CD4-positive, alpha-beta memory T cell (primary cell): ENCODE measurements at places on chromosomes 3 and 15. TPM values are rescaled to one million over a fixed set of nuclear protein-coding genes. Genes with fewer than 3 reads are reported as not detected.

The AADACL2 gene
- not detected for polyA plus RNA-seq

DNA sequence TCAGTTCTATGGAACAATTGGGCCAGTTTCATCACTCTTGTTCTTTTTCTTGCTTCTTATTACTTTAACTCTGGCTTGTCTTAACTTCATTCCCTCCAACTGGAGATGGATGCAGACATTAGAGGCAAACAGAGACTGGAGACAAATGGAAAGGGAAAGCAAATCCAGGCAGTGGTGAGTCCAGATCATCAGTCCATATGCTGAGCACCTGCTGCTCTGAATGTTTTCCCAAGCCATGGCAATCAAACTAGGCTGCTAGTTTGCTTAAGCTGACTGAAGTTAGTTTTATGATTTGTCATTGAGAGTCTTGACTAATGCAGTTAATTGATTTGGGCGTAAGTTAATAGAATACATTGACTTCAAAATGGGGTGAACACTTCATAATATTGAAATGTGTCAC is 41.0 kb upstream of the TBC1D5 start:
- no peak for DNase-seq

DNA sequence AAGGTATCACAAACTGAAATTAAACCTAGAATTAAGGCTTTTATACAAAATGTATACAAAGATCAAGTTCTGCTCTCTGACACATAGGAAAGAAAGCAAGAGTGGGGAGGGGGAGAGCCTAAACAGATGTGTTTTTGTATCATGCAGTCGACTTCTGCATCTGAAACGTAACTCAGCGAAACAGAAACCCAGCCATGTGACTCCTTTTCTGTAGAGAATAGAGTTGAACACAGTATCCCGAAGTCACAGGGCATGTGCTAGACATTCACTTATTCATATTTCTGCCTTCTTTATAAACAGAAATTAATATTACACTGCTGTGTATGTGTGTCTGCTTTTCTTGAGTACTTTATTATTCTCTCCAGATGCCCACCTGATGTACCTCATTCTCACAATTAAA is 121.0 kb downstream of the PDZRN3 start:
- no peak for DNase-seq

- DNase-seq = no peak
These were observed 340.0 kb downstream of the IL20RB start for GRCh38 chr3:137297770-137298169.

DNA sequence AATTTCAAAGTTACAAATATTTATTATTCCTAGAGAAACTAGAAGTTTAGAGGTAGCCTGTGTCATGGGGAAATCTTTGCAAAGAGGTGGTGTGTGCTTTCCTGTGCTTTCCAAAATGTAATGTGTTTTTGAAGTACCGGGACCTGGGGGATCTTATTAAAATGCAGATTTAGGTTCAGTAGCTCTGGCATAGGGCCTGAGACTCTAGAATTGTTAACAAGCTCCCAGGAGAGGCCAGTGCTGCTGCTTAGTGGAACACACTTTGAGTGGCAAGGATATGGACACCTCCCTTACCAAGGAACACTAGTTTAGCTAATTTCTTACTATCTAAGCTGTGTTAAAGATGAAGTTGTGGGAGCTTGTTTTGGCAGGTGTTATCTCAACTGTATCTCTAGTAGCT is 428.9 kb downstream of the VGLL3 start:
- DNase-seq = no peak

The NEO1 gene
- polyA plus RNA-seq = 1.9 TPM

DNA sequence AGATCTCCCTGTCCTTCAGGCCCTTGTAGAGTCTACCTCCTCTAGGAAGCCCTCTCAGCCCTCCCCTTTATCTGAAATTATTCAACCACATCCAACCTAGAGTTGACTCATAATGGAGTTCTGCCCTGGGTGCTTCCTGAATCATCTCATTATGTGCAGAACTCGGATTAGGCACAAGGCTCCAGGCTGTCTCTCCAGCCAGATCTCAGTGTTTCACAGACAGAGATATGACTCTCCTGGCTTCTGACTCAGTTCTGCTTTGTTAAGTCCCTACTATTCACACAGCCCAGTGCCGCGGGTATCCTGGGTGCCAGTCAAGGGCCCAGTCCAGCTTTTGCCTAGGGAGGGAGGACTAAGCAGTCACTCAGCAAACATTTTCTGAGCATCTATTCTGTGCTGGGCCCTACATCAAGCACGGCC is 9.3 kb downstream of the STRA6 start:
- DNase-seq = no peak

DNA sequence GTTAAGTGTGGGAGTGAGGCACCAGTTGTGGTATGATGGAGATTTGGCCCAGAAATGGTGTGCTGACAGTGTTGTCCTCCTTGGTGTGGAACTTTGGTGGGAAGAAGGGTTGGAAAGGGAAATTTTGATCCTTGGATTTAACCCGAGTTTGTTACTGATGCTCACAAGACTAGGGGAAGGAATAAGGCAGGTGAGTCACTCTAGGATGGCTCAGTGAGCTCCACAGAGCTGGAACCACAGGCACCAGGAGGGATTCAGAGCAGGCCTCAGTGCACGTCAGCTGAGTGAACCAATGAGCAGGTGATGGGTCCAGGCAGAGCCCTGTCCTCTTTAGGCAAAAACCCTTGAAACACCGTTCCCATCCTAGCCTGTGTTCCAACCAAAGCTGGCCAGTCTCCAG is 11.4 kb downstream of the CHRD start:
- no peak for DNase-seq

DNA sequence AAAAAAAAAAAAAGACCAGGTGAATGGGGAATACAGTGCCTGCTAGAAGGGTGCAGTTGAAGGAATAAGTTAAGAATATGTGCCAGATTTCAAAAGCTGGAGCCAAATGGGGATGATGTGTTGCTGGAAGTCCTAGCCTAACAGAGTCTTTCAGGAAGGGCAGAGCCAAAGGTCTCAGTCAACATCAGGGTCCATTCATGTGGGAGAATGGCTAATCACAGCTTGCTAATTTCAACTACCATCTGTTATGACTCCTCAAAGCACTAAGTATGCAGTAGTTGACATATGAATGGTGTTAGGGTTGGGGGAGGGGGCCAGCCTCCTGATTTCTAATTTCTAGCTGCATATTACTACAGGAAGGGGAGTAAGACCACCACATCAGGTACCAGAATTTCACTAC is 4.4 kb downstream of the ZBTB38 start:
- no peak for DNase-seq

The RTP4 gene
- polyA plus RNA-seq = 13.5 TPM

DNA sequence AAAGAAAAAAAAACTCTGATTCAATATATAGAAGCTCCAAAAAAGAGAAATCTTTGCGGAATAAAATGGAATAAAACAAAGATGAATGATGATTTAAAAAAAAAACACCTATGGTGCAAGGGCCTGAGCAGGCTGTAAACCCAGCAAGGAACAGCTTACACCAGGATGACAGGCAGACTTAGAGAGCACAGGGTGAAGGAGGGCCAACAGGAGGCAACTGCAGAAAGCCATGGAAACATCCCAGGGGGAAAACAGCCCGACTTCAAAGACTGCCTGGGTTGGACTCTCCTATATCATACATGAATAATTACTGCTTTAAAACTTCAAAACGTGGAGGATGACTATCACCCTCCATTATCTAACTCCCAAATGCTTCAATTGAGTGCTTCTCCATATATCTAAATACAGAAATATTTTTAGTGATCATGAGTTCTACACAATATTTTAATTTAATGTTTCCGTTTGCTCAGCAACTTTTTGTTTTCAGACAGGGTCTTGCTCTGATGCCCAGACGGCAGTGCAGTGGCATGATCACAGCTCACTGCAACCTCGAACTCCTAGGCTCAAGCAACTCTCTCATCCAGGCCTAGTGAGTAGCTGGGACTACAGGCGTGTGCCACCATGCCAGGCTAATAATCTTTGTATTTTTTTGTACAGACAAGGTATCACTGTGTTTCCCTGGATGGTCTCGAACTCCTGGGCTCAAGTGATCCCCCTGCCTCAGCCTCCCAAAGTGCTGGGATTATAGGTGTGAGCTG is 456.2 kb downstream of the TBL1XR1 start:
- DNase-seq = no peak

The TRIM42 gene
- polyA plus RNA-seq = not detected

- peak; percentile 70 for DNase-seq
These were observed at the start of gene DALRD3 for GRCh38 chr3:49017971-49018706. DALRD3 (minus strand) TSS chr3:49018580; CDS start chr3:49018564, 16 bp downstream.

The GPR149 gene
- polyA plus RNA-seq = not detected

The PIK3CB gene
- 14.4 TPM for polyA plus RNA-seq

The CIDEC gene
- not detected for polyA plus RNA-seq

DNA sequence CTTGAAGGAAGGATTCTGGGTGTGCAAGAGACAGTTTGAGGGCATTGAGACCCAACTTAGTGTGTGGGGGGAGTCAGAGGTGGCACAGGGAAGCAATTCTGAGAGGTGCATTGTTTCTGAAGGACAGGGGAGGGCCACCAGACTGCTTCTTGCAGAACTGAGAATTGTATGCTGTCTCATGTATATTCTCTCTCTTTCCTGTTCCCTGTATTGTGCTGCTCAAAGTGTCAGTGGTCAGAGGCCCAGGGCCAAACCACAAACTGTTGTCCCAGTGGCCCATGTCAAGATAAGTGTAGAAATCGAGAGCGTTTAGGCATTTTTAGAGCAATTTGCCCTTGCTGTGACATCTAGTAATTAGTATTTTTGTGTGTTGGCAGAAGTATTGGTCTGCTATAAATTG is 567.1 kb downstream of the EDEM1 start:
- no peak for DNase-seq

DNA sequence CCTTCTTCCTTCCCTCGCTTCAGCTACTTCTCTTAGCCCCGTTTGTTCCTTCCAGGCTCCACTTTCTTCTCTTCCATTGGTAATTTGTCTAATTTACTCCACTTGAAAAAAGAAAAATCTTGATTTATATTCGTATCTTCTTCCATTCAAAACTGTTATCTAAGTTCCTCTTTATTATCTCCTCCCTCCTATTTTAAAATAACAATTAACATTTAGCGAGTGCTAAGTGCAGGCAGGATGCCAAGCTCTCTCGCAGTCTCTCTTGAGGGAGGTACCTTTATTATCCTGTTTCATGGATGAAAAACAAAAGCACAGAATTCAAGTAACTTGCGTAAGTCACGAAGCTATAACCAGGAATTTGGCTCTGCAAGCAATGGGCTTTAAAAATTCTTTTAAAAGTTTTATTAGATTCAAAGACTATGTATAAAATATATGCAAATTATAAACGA is 418.9 kb upstream of the NAALADL2 start:
- DNase-seq = no peak

- no peak for DNase-seq
These were observed 60.9 kb downstream of the NCEH1 start for GRCh38 chr3:172649987-172650386.

The CD47 gene
- 281 TPM for polyA plus RNA-seq
